ENCODE measurements at places on chromosomes 12 and 14.

DNA sequence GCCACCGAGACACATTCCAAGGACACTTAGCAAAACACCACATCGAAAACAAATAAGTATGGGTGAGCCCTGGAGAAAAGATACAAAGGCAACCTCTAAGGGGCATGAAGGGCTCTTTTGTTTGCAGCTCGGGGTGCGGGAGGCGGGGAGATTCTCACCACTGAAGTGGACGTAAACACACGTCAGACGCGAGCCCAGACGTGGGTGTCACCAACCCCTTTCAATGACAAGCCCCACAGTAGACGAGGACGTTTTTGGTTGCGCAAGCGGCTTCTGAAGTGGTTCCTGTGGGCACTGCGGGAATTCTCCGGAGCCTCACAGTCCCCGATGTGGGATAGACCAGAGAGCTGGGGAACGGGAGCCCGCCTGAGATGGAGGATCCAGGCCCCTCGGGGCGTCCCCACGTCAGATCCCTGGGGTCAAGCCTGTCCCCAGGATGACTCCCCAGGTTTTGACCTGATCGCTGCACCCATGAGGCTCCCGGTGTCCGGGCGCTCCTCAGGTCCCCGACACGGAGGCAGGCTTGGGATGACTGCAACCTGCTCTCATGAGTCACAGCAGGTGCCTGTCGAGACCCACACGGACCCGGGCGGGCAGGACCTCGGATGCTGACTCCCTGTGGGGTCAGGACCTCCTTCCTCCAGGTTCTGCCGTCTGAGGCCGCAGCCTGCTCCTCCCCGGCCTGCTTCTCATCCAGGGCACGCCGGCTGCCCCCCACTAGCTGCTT is 20.3 kb upstream of the ADGRD1 start:
- DNase-seq: no peak

- no peak for DNase-seq
These were observed 76.7 kb downstream of the TMEM121 start for GRCh38 chr14:105602799-105603793.

DNA sequence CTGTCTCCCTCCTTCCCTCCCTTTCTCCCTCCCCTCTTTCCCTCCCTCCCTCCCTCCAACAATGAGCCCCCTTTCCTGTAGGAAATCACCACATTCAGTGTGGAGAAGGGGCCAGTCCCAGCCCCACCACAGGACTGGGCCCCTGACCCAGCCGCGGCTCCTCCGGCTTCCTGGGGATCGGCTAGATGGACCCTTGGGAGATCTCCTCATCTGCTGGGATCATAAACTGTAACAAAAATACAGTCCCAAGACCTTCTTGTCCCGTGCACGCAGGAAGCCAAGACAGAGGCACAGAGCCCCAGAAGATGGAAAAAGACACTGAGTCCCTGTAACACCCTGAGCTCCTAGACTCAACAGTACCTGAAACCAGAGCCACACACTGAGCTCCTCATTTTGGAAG is 23.9 kb downstream of the DIO3 start:
- no peak for DNase-seq

DNA sequence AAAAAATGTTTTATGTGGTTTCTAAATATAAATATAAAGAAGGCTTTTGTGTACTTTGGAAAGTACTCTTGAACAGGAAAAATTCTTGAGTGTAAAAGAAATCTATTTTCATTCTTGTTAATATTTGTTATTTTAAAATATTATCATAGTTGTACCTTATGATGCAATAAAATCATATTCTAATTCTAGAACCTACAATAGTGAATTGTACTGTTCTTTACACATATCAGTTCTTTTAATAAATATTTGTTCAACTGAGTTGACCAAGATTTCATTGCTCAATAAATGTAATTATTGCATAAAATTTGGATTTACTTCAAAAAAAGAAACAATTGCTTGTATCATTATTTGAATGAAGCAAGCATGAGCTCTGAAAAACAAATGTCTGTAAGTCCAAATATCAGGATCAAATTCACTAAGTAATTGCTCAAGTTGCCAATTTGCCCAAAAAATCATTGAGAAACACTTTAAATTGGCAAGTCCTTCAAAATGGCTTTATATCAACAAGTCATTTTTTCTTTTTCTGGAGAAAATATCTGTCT is 191.6 kb upstream of the SLC16A7 start:
- DNase-seq: no peak

DNA sequence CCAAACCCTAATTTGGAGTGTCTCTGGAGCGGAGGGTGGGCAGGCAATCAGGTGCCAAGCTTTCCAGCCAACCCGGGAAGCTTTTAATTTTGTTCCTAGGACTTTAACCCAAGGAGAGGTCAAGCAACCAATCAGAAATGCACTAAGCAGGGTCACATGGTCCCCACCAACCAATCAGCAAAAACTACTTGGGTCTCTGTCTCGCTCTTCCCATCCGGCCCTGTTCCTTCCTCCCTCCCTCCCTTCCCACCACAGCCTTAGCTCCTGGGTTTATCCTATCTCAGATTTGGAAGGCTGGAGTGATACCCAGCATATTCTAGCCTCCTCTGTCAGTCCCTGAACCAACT is 7.3 kb downstream of the HOXC5 start:
- no peak for DNase-seq

DNA sequence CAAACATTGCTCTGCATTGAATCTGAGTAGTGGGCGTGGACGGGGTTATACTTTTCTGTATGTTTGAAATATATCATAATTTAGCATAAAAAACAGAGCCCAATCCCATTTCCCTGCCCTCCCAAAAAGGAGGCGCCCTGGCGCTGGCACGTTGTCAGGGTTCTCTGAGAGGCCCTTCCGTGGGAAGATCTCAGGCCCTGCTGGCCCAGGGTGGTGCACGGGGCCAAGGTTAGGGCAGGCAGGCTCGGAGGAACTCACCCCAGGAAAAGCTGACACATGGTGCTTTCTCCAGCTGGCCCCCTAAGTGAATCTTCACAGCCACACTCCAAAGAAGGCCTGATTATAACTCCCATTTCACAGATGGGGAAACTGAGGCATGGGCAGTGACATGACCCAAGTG is 17.2 kb downstream of the DIO3 start:
- DNase-seq: no peak

DNA sequence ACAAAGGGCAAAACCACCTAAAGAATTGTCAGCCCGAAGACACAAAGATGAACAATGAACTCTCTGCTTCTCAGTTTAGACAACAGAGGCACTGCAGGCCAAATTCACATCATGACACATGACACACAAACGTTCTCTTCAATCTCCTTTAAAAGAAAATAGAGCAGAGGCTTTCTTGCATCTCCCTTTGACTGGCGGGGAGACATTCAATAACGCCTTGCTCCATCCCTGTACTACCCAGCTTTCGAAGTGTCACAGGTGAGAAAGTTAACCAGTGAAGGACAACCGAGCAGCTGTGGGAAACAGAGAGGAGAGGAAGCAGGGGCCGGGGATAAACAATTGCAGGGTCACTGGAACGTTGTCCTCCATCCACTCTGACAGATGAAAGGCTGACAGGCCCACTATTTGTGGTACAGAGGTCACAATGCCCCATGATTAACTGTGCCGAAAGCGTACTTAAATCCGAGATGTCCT is 130.8 kb downstream of the PHLDA1 start:
- no peak for DNase-seq

DNA sequence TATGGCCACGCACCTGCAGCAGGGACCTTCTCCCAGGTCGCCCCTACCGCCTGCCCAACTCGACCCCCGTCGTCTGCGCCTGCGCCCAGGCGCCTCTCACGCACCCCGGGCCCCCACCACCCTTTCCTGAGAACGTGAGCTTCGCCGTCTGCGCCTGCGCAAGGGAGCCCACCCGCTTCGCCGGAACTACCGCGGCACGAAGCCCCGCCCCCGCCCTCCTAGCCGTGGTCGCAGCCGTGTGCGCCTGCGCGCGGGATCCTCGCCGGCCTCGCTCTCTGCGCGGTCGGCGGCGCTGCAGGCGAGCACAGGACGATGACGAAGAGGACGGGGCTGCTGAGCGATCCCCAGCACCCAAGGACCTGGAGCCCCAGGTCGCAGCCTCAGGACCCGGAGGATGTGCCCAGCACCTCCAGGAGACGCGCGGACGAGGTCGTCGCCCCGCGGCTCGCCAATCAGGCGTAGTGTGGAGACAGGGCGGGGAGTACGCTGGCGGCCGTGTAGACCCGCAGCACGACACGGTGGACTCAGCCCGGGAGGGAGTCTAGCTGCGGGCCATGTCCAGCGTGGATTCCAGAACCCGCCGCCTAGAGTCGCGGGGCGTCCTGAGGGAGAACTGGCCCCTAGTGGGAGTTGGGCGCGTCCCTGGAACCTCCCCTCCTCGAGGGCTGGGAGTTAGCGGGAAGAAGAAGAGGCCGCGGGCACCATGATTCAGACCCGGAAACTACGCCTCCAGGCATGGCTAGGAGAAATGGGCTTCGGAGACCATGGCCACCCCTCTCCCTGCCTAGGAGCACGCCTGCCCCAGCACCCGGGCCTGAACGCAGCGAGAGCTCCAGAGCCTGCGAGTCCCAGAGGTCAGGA is 1120.8 kb upstream of the TMEM132C start:
- DNase-seq: peak; percentile 11

GRCh38 chr12:32688786-32689185 is 9.7 kb downstream of the DNM1L start:
- no peak for DNase-seq

GRCh38 chr14:50542941-50543418 is 10.6 kb upstream of the MAP4K5 start:
- DNase-seq: peak; percentile 48

DNA sequence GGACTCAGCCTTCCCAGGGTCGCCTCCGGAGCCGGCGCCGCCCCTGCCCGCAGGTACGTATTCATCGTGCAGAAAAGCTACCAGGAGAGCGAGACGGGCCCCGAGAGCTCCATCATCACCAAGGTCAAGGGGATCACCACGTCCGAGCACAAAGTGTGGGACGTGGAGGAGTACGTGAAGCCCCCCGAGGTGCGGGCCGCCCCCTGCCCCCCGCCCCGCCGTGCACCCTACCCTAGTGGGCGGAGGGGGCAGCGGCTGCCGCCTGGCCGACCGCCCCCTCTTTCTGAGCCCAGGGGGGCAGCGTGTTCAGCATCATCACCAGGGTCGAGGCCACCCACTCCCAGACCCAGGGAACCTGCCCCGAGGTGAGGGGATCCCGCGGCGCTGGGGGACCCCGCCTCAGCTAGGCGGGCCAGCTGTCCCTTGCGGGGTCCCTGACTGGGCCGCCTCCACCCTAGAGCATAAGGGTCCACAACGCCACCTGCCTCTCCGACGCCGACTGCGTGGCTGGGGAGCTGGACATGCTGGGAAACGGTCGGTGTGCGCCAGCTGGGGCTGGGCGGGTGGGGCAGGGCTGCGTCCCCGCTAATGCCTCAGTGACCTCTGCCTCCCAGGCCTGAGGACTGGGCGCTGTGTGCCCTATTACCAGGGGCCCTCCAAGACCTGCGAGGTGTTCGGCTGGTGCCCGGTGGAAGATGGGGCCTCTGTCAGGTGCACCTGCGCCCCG is 973 bp downstream of the P2RX2 start:
- peak; percentile 58 for DNase-seq

- peak; percentile 71 for DNase-seq
These were observed 100.8 kb downstream of the PPM1A start for GRCh38 chr14:60349663-60350365.

- DNase-seq: no peak
These were observed 379.4 kb downstream of the ZFP36L1 start for GRCh38 chr14:68413509-68413908.

DNA sequence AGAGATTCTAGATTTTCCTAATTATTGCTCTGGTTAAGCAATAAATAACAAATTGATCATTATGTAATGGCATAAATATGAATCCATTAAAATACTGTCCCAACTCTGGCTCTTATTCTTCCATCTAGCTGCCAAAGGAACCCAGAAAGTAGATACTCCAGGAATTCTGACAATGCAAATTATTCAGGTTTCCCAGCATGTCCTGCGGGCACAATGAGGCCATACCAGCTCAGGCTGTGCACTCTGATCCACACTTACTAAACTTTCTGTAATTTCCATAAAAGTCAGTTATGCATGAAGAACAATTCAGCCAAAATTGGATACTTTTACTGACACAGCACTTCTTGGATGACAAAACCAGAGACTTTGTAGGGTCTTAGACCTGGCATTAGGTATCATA is 576.3 kb downstream of the KCNH5 start:
- no peak for DNase-seq

GRCh38 chr12:38905480-38906351 is at the start of gene CPNE8:
TSS of gene CPNE8 (minus strand) at chr12:38905591. CDS start at chr12:38905534, 57 bp downstream.
- DNase-seq: peak; percentile 47

DNA sequence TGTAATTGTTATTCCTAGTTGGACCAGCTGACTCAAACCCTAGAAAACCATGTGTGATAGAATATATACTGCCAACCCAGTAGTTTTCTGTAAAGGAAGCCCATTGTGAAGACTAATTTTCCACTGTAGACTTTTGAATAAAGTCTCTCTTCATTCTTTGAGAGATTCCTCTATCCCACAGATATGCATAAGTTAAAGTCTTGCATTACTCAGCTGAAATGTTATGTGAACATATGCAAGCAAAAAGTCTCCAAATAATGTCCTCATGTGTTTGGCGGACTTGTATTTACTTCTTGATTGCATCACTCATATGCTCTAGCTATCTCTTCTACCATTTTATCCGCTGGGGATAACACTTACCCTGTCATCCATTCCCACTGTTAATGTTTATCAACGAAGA is 35.1 kb upstream of the OTOGL start:
- no peak for DNase-seq

GRCh38 chr12:47904713-47905709 is at the start of gene VDR:
TSS of gene VDR (minus strand) at chr12:47904994. CDS start at chr12:47879113, 25,881 bp downstream.
- DNase-seq: peak; percentile 98

- no peak for DNase-seq
These were observed 66.3 kb upstream of the EEA1 start for GRCh38 chr12:92995258-92995903.

DNA sequence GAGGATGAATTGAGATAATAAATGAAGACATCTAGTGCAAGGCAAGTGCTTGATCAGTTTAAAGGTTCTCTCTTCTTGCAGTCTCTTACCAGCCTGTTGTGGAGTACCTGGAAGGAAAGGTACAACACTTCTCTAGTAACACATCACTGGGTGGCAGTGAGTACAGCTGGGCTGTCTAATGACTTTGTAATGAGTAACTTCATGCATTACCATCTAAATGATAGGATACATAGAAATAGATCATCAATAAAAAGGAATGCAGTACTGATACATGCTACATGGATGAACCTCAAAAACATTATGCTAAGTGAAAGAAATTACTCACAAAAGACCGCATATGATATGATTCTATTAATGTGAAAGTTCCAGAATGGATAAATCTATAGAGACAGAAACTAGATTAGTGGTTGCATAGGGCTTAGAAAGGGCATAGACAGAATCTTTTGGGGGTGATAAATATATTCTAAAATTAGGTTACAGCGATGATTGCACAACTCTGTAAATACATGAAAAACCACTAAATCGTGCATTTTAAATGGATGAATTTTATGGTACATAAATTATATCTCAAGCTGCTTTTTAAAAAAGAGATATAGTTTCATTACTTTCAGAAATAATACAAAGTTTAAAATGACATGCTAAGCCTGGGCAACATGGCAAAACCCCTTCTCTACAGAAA is 224.4 kb downstream of the CHST11 start:
- no peak for DNase-seq

- DNase-seq: no peak
These were observed 148.8 kb downstream of the TMEM30B start for GRCh38 chr14:61132336-61132735.

- DNase-seq: no peak
These were observed 388.7 kb downstream of the ZFP36L1 start for GRCh38 chr14:68404146-68404527.

- no peak for DNase-seq
These were observed 226.3 kb downstream of the ERC1 start for GRCh38 chr12:1217191-1217949.

- no peak for DNase-seq
These were observed 10.4 kb upstream of the CIPC start for GRCh38 chr14:77087631-77088030.

- no peak for DNase-seq
These were observed 14.5 kb upstream of the LDHB start for GRCh38 chr12:21672146-21672545.
